ENCODE measurements at places on chromosomes 1 and 21.

DNA sequence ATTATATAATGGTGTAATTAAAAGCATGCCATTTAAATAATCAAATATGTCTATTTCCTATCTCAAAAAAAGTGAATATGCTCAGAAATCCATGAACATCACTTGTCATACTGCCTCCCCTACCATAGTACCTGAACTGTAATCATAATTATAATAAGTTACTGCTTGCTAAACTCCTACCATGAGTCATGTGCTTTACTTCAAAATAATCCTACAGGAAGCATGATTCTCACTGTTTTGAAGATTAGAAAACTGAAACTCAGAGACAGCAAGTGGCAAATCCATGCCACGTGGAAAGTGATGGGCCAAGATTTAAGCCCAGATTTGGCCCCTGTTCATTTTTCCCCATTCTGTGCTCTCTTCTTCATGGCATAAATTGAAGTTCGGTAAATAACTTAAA, 5.2 kb downstream of the LRRC7 start:
- no peak for DNase-seq

DNA sequence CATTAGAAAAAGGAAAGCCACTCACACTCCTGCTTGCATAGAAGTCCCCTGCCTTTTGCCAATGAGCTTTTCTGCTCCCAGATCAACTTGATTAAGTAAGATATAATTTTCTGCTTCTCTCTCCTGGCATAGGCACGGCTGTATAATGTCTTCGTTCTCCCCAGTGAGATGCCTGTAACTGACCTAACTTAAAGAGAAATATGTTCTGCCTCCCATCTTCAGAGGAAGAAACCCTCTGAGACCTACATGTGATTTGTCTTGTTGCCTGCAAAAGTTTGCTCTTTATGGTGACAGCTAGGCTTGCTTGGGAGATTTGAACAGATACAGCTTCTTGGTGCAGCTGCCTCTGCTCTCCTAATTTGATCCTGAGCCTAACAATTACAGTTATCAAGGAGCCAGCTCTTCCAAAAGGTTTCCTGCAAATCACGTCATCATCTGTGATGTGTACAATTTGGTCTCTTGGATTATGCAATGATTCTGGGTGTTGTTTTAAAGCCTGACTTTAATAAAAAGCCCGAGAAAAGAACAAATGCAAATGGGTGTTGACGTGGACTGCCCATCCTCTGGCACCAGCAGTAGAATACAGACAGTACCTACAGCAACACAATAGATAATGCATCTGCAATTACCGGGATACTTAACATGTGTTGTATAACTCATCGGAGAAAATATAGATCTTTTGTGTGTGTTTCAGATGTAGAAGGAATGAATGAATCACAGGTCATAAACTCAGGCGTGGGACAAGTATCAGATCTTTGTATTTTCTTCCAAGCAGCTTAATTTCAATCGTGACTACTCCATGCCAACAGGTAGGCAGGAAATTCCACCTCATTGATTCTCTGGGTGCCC, 76.2 kb upstream of the KAZN start:
- DNase-seq: peak; percentile 16

DNA sequence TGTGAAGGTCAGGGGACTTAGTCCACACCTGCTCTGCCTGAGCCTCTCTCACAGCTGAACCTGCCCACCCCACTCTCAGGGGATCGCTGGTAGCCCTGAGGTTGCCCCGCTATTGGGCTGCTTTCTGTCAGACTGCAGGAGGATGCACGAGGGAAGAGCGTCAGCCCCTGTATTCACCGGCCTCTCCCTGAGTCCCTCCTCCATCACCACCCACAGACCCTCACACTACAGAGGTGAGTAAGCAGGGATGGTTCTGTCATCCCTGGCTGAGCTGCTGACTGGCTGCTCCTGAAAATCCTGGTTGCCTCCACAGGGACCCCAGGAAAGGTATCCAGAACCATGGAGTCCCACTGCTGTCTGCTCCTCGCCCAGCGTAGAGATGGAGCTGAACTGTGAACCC, 118.7 kb downstream of the SYT2 start:
- no peak for DNase-seq

GRCh38 chr1:228969953-228970800, 234.9 kb downstream of the RHOU start:
- DNase-seq: peak; percentile 33

DNA sequence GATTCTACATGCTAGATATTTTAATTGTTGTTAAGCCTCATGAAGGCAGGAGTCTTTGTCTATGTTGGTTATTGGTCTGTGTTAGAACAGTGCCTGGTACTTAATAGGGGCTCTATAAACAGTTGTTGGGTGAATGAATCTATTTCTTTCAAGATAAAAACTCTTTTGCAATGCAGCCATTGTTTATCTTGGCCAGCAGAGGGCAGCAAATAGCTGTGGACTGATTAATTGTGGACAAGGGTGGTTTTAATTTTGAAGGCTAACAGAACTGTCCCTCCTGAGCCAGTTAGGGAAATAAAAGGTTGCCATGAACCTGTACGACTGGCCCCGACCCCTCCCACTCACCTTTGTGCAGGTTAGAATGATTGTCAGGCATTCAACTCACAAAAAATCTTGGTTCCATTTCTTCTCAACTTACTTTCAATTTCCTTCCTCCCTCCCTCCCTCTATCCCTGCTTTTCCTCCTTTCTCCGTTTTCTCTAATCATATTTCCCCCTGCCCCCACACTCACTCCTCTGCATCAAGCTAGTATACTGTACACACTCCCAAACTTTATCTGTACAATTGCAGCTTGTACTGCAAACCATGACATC, 66.3 kb upstream of the DIRAS3 start:
- peak; percentile 76 for DNase-seq

DNA sequence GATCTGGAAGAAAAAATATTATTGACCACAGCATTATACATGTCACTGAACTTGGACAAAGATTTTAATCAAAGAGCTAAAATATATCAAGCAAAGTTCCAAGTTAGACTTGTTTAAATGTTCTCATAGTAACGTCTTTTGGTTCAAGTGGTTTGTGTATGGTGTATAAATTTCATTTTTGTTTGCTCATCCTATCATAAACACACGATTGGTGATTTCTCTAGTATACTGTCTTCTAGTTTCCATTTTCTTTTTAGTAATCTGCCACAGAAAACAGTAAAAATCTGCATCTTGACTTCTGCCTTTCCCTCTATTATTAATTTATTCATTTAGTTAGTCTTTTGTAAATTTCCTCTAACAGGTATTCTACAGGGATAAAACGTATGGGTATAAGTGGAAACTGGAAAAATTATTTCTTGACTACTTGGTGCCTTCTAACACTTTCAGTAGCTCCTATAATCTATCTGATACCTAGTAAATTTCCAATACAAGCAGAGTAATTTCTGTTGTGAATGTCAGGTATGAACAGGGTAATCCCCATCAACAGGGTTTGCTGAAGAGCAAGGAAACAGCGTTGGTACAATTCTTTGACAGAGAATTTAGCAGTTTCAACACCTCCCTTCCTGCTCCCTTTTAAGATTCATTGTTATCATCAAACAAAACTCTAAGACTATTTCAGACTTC, 268.0 kb downstream of the PTPRC start:
- no peak for DNase-seq

- no peak for DNase-seq
Observed at GRCh38 chr21:42012344-42012743, 2.2 kb upstream of the ZBTB21 start.

GRCh38 chr1:228647523-228648444, 87.5 kb upstream of the RHOU start:
- peak; percentile 82 for DNase-seq

Data from trophoblast cell (in vitro differentiated cells and primary cell).